Suppressor macrophage (primary cell): ENCODE measurements at places on chromosomes 7 and 10.

DNA sequence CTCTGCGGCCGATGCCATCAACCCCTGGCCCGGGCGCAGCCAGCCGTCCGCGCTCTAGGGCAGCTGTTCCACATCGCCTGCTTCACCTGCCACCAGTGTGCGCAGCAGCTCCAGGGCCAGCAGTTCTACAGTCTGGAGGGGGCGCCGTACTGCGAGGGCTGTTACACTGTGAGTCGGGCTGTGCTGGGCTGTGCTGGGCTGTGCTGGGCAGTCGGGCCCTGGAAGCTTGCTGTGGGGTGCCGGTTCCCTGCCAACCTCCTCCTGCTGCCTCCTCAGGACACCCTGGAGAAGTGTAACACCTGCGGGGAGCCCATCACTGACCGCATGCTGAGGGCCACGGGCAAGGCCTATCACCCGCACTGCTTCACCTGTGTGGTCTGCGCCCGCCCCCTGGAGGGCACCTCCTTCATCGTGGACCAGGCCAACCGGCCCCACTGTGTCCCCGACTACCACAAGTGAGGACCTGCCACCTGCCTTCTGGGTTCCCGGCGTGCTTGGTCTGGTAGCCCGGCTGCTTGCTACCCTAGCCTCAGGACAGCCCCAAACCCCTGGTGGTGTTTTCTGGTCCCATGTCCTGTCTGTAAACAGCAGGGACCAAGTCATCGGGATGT is 7.5 kb downstream of the ZYX start:
- no peak for DNase-seq

DNA sequence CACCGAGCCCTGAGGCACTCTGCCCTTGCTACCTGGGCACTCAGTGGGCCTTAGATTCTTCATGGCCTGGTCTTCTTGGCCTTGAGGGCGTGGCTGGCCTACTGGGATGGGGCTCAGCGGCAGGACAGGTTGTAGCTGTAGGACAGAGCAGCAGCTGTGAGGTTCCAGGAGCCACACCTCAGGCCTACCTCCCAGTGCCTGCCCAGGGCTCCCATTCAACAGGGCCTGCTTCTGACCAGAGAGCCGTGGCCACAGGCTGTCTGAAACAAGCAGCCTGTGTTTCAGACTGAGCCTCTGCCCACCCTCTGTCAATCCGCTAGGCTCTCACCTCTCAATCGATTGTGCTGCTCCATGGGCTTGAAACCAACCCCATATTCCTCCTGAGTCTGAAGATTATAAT is 928.0 kb upstream of the ZNF722 start:
- no peak for DNase-seq

GRCh38 chr7:140456551-140457051 is 22.7 kb downstream of the MKRN1 start:
- no peak for DNase-seq

- no peak for DNase-seq
Measured at GRCh38 chr7:121053219-121053618, 64.7 kb downstream of the CPED1 start.

DNA sequence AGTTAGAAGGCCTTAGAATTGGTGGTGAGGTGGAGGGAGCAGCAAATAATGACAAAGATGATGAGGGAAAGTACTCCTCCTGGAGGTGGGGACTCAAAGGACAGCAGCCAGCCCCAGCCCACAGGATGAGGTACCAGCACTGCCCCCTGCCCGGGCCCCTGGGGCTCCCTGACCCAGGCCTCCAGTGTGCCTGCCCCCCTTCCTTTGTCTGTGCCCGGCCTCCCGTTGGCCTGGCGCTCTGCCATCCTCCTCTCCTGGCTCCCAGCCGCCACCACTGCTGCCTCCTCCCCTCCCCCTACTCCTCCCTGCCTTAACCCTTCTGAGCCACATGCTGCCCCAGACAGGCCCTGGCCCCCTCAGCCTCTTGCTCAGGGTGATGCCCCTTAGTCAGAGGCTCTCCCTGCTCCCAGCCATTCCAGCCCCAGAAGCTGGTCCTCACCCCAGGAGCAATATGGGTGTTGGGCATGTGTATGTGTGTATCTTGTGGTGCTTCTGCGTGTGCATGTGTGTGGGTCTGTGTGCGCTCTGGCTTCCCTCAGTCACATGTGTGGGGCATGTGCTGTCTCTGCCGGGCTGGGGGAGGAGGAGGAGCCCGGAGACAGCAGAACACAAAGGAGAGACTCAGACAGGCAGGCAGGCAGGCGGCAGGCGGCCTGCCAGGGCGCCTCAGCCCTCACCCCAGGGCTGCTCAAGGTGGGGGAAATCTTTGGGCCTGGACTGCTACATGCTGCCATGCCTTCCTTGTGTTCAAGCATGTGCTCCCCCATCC is 2.6 kb downstream of the LDB1 start:
- DNase-seq = peak; percentile 43

GRCh38 chr10:108358912-108359311 is 1194.4 kb upstream of the SORCS1 start:
- DNase-seq = peak; percentile 41
